MG63 (cell line): ENCODE measurements at places on chromosomes 2 and 18.

DNA sequence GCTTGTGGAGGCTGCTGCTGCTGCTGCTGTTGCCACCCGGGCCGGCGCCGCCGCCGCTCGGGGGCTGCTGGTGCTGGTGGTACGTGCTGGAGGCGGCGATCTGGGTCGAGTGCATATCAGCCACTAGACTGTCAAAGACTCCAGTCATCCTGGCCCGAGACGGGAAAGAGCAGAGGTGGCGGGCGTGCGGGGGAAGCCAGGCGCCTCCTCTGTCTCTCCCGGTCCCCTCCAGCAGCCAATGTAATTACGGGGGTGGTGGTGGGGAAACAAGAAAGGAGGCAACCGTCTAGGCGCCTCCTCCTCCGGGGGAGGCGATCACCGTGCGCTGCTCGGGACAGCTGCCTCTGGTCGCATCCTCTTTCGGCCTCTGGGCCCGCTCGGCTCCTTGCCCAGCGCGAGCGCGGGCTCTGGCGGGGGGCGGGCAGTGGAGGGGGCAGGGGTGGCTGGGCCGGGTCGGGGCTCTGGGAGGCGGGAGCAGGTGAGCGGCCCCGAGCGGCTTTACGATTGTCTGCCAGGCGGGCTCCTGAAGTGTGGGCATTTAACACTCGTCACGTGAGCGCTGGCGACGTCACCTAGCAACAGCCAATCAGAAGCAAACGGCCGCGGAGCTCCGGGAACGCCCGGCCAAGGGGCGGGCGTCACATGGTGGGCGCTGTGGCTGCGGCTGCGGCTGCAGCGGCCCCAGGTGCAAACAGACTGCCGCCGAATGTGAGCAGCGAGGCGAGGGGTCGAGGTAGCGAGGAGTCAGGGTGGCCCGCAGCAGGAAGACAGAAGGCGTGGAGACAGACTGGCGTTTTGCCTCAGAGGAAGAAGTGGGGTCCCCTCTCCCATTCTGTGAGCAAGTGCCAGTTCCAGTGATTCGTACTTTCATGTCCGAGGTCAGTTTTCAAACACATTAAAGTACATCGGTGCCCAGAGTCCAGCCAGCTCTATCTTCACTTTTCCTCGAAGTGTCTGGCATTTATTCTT, at the start of gene DLX2:
Gene DLX2 (minus strand): TSS at position 510 of the 969 bp plus-strand sequence. CDS start 362 bp downstream, at position 148.
- DNase-seq: peak; percentile 93

DNA sequence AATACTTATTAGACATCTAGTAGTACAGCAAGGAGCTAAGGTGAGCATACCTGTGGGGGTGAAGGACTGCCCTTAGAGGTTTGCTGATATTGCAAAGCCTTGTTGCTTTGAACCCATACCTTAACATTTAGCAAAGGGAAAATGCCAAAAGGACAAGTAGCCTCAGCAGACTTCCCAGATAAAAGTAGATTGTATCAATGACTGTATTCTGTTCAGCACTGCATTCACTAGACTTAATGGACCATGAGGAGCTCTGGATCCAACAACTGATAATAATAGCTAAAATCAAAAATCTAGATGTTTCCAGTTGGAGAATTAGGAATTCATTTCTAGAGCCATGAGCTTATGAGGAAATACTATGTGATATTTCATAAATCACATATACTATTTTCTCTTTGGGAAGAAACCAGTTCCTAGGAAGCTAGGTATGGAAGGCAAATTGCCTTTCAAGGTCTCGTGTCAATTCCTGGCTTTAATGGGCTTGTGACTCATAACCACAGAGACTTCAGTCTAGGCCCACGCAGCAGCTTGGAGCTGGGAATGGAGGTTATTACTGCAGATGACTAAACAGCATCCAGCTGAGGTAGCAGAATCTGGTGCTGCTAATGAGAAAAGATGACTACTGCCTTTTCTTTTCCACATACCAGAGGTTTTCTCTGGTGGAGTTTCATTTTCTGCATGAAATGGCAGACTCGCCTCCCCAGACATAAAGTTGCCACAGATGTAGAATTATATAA, 191.2 kb upstream of the NABP1 start:
- peak; percentile 90 for DNase-seq

- DNase-seq: no peak
Measured at GRCh38 chr2:185502351-185502750, 236.3 kb upstream of the FSIP2 start.

DNA sequence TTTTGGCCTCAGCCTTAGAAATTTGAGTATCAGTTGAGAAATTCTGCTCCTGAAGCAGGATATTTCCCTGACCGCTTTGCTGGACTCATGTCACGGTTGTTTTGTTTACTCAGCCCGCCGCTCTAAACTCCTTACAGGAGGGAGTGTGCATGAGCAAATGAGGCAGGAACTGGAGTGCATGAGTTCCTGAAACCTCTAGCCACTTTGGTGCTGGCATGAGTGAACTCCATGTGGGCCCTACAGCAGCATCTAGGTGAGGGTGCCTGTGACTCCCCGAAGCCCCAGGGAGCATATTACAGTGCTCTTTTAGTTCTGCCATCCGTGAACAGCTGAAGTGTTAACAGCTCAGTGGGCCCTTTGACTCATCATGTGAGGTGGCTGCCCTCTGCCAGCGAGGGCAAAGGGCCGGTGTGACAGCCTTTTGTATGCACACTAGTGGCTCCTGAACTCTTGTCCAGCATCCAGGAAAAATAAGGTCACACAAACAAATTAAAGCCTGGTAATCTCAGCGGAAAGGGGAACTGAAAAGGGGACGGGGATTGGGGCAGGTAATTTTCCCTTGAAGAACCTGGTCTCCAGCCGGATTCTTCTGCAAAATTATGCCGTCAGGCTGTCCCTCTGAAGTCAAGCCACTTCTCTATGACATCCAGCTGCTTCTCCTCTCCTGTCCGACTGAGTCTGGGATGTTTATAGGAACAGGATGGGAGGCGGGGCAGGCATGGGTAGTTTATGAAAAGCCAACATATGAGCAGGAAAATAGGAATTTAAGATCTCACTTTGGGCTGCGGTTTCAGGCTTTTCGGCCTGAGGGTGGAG, 1668.7 kb downstream of the SUCLG1 start:
- DNase-seq: peak; percentile 86

DNA sequence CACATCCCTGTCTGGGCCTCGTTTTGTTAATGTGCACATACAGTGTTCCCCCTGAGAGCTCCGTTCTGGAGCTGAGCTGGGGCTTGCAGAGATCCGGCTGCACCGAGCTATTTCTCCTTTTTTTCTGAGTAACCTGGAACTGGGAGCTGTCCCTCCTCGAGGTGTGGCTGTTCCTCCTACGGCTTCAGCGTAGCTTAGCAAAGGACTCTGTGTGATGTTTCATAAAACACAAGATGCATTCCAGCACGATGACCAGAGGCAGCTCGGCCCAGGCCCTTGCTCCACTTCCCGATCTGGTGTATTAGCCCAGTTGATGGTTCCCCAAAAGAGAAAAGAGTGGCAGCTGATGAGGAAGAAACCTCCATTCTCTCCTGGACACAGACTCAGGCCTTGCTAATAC, 103.0 kb downstream of the FAM210A start:
- DNase-seq: no peak
